ENCODE measurements at places on chromosomes 3 and 15. TPM values are rescaled to one million over a fixed set of nuclear protein-coding genes. Genes with fewer than 3 reads are reported as not detected.

NR2E3 gene
- not detected for total RNA-seq

NXPE3 gene
- 43.2 TPM for total RNA-seq

DNA sequence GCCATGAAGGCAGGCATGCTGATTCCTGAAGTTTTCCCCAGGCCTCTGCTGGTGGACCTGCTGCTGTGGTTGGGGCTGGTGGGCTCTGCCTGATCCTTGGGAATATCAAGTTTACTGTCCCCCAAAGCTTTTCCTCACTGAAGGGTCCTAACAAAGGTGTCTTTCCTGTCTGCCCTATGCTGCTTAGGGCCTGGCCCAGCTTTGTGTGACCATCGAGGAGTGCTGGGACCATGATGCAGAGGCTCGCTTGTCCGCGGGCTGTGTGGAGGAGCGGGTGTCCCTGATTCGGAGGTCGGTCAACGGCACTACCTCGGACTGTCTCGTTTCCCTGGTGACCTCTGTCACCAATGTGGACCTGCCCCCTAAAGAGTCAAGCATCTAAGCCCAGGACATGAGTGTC lies 13.2 kb upstream of the EXOG start:
- H3K27me3 ChIP-seq = no peaks in the 10 kb centered on the region
- H3K27ac ChIP-seq = no peak overlapping the region
- peaks cover 90% of the 10 kb centered on the region for H3K36me3 ChIP-seq
- H3K4me3 ChIP-seq = no peak overlapping the region

DNA sequence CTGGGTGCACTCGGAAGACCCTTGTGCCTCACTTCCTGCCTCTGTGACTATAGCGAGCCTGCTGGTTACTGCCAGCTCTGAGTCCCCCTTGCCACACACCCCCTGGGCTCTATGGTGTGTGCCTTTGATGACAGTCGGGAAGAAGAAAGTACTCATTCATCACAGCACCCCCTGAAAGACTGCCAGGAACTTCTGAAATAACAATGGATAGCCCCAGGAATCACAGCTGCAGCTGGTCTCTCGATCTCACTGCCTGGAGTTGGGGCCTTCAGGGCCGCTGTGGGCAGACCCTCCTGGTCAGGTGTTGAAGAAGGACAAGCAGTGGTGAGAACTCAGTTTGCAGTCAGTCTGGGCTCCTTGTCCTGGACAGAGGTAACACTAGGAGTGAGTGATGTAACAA lies 9.8 kb upstream of the RPP14 start:
- no peaks in the 10 kb centered on the region for H3K27me3 ChIP-seq
- peaks cover 4% of the 10 kb centered on the region for H3K4me1 ChIP-seq
- H3K36me3 ChIP-seq = no peaks in the 10 kb centered on the region
- no peak for DNase-seq
- H3K27ac ChIP-seq = no peak overlapping the region

- DNase-seq = no peak
- H3K27me3 ChIP-seq = no peaks in the 10 kb centered on the region
- H3K36me3 ChIP-seq = no peaks in the 10 kb centered on the region
- peak overlapping the region; percentile 87 for H3K27ac ChIP-seq
Observed at GRCh38 chr3:129021140-129021551, 20.0 kb downstream of the EFCC1 start.

- peaks cover 4% of the 10 kb centered on the region for H3K4me1 ChIP-seq
- peaks cover 35% of the 10 kb centered on the region for H3K27me3 ChIP-seq
- no peak overlapping the region for H3K27ac ChIP-seq
- H3K4me3 ChIP-seq = no peak overlapping the region
Observed at GRCh38 chr3:127196466-127197299, 3.8 kb downstream of the PRR23E start.

Measured in stomach (tissue), 19 donors.